Activated CD8-positive, alpha-beta memory T cell treated with anti-CD3 and anti-CD28 coated beads for 24 hours (primary cell): ENCODE measurements at places on chromosomes 5 and 9.

DNA sequence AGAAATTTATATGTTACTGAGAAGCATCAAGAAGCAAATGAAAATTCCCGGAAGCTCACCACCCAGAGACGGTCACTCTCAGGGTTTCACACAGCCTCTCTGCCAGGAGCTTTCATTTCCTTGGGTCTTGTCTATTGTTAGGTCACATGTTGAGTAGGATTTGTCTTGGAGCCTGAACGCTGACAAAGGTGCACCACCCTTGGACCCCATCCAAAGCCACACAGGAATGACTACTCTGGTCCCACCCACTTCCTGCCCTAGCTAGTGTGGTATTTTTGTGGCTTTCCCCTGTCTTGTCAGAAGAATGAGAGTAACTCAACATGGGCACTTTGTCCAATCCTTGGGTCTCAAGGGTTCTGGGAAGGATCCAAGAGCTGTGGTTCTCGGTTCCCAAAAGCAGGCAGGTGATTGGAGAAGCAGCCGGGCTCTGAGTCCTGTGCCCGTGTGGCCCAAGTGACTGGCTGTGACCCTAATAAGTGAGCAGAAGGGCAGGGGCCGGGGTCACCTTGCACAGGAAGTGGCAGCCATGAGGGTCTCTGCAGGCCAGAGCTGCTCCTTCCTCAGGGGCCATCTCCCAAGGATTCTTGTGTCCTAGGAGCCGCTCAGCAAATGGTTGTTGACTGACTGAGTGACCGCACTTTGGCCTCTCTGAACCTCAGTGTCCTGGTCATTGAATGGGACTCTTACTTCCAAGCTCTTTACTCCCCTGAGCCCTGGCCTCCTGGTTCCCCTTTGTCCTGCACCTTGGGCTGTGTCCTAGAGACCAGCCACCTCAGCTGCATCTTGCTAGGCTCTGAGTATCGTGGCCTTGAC is 6.9 kb downstream of the FGD3 start:
- DNase-seq: peak; percentile 85

DNA sequence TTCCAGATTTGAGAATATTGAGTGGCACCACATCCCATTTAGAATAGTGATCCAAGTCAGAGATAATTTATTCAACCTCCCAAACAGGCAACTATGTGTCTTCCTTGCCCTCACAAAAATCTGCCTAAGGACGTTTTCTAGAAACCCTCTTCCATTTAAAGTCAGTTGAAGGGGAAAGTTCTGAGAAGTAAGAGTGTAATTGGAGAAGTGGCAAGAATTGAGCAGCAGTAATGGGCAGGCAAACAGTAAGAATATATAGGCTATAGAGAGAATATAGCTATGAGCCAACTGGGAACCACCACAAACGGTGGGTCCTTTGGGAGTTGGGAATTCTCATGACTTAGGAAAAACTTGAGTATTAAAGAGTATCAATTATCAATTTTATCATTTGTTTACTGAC is 31.1 kb upstream of the CETN3 start:
- DNase-seq: no peak

- no peak for DNase-seq
Observed at GRCh38 chr5:160398806-160399205, 1.0 kb downstream of the FAM200C start.

DNA sequence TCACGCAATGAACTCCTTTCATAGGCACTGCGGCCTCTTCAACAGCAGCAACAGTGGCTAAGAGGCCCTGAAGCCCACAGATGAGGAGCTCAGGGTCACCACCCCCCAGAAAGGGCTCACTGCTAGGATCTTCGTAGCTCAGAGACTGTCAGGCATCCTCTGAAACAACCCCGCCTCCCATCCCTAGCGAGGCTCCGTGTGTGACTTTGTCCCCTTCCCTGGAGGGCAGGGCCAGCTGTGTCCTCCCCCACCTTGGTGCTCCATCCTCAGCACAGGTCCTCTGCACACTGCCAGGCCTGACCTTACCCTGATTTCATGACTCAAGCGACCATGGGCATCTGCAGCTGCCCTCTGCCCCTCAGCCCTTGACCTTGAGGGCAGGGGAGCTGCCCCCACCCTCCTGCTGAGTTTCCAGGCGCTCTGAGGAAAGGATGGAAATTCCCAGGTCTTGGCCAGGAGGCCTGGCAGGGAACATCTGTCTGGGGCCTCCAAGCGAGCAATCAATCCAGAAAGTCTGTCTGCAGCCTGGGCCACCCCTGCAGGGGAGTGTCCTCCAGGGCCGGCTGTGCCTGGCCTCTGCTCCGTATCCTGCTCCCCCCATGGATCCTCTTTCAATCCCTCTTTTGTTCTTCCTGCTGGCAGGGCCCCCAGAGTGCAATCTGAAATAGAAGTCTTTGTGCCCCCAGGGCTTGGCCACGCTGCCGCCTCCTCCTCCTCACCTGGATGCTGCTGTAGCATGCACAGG is 6.8 kb upstream of the IRX4 start:
- no peak for DNase-seq

DNA sequence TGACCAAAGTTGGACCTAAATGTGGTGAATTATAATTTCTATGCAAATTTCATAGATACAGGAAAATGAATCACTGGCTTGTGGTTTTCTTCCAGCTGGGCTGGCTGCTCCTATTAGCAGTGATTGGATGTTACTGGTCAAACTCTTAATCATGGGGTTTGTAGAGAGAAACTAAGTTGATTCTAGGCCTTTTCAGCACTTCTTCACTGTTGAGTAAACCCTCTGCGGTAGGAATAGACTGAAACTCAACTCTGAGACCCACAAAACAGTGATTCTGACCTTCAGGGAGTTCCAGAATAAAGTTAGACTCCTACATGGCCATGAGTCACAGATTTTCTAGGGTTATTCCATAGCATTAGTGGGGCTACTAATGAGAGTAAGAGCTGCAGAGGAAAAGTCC is 47.9 kb upstream of the FKTN start:
- no peak for DNase-seq

DNA sequence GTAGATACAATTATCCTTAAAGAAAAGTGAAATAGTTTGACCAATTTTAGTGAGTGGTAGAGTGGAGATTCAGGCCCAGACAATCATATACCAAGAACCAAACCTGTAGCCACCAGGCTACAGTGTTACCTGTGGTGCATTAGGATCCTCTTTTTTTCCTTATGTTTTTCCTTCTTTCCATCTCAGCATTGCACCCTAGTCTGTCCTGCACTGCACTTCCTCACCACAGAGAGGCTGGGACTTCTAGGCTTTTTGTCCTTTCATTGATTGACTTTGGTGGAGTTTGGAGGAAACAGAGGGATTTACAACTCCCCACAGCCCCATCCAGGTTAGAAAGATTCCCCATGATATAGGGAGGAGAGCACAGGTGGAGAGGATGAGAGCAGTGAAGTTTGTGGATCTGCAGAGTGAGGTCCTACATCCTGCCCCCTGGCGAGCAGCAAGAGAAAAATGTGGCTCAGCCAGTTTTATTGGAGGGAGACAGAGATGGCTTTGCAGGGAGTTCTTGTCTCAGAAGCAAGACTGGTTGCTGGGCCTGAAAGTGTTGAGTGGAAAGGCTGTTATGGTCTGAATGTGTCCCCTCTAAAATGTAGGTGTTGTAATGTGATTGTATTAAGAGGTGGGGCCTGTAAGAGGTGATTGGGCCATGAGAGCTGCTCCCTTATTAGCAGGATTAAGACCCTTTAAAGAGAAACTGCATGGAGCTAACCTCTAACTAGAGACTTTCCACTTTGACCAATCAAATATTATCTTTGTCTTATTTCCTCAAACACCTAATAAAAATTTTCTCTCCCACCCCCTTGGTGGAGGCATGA is 36.2 kb downstream of the KIF4B start:
- DNase-seq: no peak

DNA sequence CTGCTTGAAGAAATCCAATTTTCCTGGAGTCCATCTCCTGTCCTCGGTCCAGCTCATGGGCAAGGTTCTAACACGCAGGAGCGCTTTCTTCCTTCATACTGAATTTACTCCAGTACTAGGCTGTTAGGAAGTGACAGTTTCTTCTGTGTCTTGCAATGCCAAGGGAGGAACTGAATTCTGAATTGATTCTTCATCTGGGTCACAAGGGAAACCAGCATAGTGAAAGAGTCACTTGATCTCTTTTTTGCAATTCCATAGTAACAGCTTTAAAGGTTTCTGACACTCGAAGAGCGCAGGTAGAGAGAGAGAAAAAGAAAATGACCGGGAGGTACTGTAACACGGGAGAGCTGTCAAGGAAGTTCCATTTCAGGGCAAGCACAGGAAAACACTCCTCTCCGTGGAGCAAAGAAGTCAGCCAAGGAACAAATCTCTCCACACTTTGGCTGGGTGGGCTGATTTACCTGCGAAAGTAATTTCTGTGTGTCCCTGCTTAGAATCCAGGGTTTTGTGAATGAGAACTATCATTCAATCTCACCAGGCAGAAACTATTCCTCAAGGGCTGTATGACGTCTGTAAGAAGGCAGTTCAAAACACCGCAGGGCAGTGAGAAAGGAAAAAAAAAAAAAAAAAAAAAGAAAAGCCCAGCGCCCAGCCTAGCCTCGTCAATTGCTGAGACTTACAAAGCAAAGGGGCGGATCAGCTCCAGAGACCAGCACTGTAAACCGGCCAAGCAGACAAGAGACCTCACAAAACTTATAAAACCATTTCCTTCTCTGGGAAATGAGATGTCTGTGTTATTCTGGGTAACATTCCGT is 617.8 kb downstream of the PDE4D start:
- DNase-seq: no peak

GRCh38 chr9:6049798-6050197 is 34.4 kb upstream of the RANBP6 start:
- DNase-seq: no peak

DNA sequence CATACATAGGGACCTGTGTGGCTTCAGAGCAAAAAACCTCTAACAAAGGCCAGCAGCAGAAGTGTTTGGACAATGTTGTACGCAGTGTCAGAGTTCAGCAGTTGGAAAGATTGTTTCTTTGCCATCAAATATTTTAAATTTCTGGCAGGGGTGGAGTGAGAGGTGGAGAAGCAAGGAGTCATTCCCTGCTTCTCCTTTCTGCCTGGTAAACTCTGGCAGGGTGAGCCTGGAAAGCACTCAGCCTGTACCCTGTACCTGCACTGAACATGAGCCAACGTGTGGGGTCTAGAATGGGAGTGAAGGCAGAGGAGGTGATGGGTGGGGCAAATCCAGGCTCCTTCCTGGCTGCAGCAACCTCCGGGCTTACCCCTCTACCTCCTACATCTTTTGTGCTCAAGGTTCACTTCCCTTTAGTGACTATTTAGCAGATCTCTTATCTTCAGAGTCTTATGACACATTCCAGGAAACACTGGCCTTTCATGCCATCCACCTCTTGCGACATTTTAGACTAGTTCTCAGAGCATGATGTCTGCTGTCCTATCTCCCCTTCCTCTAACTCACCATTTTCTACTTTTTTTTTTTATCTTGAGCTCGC is 445.0 kb upstream of the PIK3R1 start:
- no peak for DNase-seq

GRCh38 chr5:1652873-1653697 is 129.3 kb upstream of the LPCAT1 start:
- DNase-seq: peak; percentile 70

DNA sequence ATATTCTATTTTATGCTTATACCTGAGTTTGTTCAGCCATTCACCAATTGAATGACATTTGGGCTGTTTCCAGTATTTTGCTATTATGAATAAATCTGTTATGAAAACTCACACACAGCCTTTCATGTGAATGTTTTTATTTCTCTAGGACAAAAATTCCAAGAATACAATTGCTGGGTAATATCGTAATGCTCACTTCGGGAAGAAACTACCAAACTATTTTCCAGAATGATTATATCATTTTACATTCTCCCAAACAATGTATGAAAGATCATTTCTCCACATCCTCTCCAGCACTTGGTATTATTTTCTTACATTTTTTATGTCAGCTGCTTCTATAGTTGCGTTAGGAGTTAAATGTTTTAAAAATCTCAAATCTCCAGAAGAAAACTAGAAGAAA is 58.3 kb upstream of the LHFPL2 start:
- DNase-seq: no peak

- DNase-seq: no peak
Observed at GRCh38 chr5:170263906-170264305, 31.1 kb downstream of the C5orf58 start.

DNA sequence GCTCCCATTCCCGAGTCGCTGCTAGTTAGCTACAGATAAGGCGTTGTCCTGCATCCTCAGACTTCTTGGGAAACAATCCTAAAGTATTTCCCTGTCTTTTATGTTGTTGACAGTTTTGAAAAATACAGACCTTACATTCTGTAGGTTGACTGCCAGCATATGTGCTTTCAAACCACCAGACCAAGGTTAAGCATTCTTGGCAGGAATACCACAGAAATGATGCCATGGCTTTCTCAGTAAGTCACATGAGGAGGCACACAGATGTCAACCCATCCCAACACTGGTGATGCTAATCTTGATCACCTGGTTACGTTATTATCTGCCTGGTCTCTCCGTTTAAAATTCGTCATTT is 871 bp downstream of the GLE1 start:
- DNase-seq: no peak

DNA sequence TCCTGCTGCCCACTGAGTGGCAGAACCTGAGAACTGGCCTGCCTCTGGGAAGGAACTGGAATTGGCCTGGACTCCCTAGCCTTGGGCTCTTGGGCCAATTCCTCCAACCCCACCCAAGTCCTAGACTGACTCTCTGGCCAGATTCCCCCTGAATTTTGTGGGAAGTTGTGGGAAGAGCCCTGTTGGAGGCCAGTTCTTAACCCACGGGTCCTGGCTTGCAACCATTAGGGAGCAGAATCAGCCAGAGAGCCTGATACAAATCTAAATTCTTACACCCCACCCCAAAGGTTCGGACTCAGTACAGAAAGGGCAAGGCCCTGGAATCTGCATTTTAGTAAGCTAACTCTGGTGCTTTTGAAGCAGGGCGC is 125.3 kb upstream of the SLC25A48 start:
- DNase-seq: no peak

GRCh38 chr9:121921444-121921843 is 171.7 kb downstream of the TTLL11 start:
- DNase-seq: no peak

DNA sequence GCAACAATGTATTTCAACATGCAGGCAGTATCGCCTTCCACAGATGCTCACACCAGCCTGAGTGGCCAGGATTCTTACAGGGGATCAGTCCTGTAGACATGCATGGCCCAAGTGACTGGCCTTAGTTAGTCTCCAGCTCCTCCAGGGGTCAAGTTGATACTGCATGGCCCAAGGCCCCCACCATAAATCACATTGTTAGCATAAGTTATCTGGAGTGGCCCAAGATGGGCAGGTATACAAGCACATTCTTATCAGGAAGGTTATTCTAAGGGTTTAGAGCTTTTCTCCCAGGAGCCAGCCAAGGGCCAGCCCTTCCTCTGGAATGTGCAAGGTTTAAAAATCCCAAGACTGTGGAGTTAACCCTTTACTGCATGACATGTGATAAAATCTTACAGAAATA is 230.9 kb upstream of the NFIL3 start:
- no peak for DNase-seq
